ENCODE measurements at places on chromosomes 5 and 9. TPM values are rescaled to one million over a fixed set of nuclear protein-coding genes. Genes with fewer than 3 reads are reported as not detected.

NTNG2 gene
- 0.42 TPM for total RNA-seq

HRCT1 gene
- not detected for total RNA-seq

C5orf58 gene
- 2.4 TPM for total RNA-seq

FOXD4 gene
- 1.0 TPM for total RNA-seq
